ENCODE measurements at places on chromosomes 12 and 14.

DNA sequence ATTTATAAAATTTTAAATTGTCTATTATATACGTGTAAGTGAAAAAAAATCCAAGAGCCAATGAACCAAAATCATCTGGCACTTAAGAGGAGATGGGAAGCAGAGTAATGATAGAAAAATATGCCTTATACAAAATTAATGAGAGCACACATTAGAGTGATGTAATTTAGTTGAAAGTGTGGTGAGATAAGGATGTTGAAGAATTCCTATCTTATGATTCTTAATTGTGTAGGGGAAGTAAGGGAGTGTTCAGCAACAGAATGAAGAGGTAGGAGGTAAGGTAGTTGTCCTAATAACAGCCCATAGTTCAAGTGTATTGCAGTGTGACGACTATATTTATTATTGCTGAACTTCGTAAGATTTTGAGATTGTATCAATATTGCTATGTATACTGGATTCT lies 843.4 kb upstream of the FLRT2 start:
- DNase-seq, result no peak

GRCh38 chr12:22410486-22410885 lies 76.0 kb upstream of the ST8SIA1 start:
- no peak for DNase-seq

DNA sequence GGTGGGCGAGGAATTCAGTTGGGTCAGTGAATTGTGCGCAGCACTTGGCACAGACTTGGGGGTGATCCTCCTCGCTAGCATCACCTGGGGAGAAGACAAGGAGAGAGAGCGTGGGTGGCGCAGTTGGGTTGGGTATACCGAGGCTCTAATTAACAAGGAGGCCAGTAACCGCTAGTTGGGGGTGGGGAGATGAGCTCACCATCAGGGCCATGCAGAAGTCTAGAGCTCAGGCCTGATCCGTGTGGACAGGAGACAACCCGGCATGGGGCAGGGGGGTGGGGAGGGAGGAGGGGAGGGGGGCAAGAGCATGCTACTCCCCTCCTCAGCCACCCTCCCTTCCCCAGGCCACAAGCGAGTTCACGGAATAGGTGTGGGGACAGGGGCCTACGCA lies 580 bp downstream of the SALL2 start:
- DNase-seq, result peak; percentile 17

GRCh38 chr12:57620936-57621496 lies 9.8 kb downstream of the ARHGEF25 start:
- no peak for DNase-seq
